Stimulated activated CD8-positive, alpha-beta memory T cell treated with anti-CD3 and anti-CD28 coated beads, Interleukin-2, amount 100 ng/mL, for 1 hour (primary cell): ENCODE measurements at places on chromosomes 4 and X.

GRCh38 chr4:112253382-112254000 is 21.9 kb downstream of the AP1AR start:
- DNase-seq, result no peak

DNA sequence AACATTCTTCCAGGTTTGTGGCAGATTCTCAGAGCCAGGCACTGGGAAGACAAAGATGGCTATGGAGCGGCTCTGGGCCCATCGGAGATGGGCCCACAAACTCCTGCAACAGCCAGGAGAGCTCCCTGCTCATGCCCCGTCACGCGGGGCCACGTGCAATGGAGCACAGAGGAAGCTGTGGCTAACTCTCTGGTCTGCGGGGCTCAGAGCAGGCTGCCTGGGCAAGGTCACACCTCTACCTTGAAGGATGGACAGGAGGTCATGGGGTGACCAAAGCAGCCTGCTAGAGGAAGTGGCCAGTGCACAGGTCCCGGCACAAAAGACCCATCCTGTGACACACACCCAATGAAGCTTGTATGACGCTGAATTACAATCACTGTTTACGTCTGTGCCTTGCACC is 45.2 kb downstream of the C4orf50 start:
- DNase-seq, result no peak

GRCh38 chr4:186759990-186760389 is 36.3 kb upstream of the FAT1 start:
- no peak for DNase-seq

GRCh38 chrX:2299871-2300270 is 200.9 kb downstream of the DHRSX start:
- DNase-seq, result no peak

GRCh38 chr4:174332741-174333493 is 49.2 kb downstream of the CEP44 start:
- no peak for DNase-seq

DNA sequence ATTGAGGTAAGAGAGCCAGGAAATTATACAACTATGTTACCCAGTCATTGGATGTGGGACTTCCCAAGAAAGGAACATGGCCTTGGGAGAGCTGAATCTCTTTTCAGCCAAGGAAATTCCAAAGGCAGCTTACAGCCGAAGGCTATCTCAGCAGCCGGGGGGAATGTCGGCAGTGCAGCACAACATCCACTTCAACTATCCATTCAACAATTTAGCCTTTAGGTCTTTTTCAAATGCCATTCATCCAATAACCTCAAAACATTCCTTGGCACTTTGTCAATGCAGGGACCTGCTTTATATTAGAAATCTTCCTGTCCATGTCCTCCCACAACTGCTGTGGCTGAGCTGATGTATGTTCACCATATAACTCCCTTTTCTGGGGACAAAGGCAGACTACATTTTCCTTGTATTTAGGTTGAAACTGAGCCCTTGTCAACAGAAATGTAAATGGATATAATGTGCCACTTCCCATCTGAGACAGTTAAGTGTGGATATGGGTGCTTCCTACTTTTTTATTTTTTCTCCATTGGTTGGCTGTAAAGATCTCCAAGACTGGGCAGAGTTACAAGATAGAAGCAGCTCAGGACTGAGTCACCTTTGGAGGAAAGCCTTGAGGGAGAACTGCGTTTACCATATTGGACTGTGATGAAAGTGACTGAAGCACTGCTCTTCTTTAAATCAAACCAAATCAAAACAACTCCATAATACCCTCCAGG is 94.8 kb downstream of the GPRIN3 start:
- no peak for DNase-seq

DNA sequence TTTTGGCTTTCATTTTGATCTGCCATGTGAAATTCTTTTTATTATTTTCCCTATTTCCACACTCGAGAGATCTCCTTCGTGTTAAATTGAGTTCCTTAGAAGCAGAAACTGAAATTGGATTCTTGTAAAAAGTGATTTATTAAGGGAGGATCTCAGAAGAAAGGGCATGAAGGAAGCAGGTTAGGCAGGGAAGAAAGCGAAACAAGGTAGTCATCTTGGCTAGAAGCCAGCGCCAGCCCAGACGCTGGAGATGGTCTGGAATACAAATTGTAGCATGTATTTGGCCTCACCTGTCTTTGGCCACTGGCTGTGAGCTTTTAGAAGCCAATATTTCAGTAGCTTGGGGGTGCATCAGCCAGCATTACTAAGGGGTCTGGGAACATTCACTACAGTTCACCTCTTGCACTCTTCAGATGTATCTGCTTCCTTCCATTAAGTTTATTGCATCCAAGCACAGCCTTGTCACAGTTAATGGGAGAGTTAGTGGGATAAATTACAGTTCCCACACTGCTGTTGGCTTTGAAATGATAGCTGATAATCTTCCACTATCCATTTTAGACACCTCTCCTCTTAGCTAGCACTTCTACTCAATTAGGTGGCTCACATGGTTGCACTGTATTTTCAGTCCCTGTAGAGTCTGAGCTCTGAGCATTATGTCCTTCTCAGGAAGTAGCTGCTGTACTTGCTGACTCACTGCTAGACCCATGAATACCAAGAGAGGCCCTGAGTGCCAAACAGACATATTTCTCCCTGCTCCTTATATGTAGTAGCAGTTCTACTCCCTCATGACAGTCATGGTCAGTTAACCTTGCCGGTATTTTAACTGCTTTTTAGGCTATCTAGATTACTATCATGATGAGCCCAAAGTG is 14.6 kb downstream of the GRXCR1 start:
- no peak for DNase-seq

DNA sequence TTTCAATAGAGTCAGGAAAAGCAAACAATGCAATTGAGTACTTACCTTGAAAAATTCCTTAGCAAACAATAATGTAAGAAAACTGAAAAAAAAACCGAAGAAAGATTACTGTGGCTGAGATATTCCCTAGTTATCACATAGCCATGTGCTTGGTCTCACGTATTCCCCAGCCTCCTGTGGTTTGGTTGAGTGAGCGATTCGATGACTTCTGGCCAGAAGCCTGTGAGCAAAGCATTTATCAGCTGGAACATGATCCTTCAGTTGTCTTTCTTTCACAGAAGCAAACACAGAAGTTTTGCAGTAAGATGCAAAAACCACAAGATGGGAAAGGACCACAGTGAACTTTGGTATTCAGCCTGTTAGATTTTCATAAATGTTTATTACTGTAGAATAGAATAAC is 1754.3 kb upstream of the AGA start:
- DNase-seq, result no peak

DNA sequence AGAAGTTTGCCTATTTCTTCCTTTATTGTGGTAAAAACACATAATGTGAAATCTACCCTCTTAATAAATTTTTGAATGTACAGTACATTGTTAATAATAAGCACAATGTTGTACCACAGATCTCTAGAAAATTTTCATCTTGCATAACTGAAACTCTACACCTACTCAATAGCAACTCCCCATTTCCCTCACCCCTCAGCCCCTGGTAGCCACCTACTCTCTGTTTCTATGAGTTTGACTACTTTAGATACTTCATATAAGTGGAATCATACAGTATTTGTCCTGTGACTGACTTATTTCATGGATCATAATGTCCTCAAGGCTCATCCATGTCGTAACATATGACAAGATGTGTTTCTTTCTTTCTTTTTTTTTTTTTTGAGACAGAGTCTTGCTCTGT is 446.4 kb downstream of the RPA4 start:
- DNase-seq, result no peak

- no peak for DNase-seq
Measured at GRCh38 chr4:139740121-139740520, 74.5 kb downstream of the MGST2 start.

GRCh38 chrX:134718966-134719317 is 60.7 kb upstream of the PLAC1 start:
- DNase-seq, result no peak

GRCh38 chr4:107156443-107156842 is 120.3 kb upstream of the DKK2 start:
- DNase-seq, result no peak

- no peak for DNase-seq
Measured at GRCh38 chr4:74307170-74307569, 1.1 kb upstream of the EPGN start.

DNA sequence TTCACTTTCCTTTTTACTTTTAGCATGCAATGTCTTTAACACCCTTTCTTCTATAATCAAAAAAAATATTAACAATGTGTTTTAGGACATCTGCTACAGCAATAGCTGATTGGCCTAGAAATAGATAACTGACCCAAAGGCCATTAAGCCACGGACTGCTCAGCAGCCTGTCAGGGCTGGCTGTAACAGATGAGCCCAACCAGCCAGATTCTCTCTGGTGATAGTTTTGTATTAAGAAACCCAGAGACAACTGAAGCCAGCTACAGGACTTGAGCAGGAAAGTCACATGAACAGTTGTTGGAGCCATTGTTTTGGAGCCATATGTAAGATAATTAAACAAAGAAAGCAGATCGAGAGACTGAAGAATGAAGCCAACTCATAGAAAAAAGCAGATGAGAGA is 80.3 kb downstream of the DDIT4L start:
- no peak for DNase-seq

DNA sequence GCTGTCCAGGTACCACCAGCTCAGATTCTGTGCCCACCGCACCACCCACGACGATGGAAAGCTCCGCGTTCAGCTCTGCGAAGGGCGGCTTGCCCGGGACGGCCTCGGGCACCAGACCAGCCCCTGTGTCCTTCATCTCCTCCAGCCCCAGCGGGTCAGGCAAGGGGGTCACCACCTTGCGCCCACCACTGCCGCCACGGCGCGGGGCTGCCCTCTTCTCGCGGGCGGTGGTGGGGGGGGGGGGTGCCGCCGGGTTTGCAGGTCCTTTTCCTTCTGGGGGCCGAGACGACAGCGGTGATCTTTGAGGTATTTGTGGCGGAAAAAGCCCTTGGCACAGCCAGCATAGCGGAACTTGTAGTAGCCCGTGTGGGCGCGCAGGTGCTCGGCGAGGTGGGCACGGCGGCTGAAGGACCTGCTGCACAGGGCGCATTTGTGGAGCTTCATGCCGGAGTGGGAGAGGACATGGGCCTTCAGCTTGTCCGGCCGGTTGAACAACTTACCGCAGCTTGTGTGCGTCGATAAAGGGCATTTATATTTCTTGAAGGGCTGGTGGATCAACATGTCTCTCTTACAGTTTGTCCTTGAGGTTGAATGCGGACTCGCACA is 50.9 kb downstream of the CFAP299 start:
- no peak for DNase-seq

- DNase-seq, result no peak
Measured at GRCh38 chrX:135328421-135329005, 19.2 kb downstream of the ETDC start.

DNA sequence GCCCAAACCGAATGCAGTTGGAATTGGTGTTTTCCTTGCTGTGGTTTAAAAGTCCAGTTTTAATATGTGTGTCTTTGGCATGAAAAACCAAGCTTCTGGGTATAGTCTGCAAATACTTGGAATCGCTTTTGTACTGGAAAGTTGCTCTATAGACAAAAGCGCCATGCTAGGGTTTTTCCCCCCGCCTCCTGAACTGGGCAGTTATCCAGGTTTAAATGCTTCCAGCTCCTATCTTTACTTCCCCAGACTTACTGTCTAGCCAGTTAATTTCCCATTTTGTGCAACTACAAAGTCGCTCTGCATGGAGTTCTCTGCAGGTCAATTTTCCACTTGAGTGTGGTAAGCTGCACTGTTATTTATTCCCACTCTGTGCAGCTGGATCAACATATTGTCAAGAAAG is 2.7 kb downstream of the RASL11B start:
- DNase-seq, result no peak

DNA sequence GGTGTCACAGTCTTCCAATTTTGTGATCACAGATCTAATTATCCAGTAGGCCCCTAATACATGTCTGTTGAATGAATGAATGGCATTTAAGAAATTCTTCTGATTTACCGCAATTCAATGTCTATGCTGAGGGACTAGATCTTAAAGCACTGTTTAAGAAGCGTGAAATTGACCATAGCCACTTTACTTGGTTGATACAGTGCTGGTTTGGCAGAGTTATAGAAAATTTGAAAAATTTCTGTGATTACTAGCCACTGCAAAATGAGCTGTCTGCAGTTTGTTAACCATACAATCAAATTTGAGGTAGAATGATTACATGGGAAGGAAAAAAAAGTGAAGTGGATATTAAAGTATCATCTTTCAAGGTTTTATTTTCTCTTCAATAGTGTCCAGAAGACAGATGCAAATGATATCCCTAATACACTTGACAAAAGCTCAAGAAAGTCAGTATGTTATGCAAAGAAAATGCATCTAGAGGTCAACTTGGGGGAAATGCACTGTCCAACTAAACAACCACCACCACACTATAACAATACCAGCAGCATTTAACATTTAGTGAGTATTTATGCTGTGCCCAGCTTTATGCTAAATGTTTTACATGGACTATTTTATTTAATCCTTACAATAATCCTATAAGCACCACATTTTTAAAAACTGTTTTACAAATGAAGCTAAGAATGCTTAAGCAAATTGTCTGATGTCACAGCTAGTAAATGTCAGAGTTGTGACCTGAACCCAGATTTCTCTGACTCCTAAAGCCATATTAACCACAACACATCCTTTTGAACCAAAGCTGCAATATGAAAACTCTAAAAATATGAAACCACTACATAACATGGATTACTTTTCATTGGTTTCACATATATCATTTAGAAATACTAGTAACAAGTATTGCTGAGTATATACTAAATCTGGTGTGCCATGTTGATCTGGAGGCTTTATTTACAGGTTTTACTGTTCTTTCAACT is 217.9 kb upstream of the MAB21L2 start:
- DNase-seq, result no peak

DNA sequence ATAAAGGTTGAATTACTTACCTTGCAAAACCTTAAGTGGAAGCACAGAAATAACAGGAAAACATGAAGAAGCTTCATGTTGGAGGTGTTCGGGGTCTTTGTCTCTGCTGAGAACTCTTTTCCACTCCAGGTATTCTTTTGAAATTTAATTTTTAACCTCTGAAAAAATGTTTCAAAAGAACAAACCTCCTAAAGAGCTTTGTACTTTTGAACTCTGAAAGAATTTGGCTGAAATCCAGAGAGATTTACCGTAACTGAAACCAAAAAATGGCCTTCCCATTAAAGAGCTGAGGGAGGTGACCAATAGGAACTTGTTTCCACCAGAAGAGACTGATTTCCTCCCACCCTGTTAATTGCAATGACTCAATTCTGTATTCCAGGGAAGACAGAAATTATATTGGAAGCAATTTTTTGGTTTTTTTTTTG is at the start of gene CFI:
Gene CFI (minus strand): TSS at position 105 of the 425 bp plus-strand sequence. CDS start 28 bp downstream, at position 77.
- no peak for DNase-seq

GRCh38 chrX:63979480-63979879 is 194.5 kb upstream of the ARHGEF9 start:
- no peak for DNase-seq

- no peak for DNase-seq
Measured at GRCh38 chr4:56791316-56791715, 30.2 kb downstream of the SPINK2 start.

- DNase-seq, result no peak
Measured at GRCh38 chr4:26181616-26182015, 139.2 kb upstream of the RBPJ start.

- DNase-seq, result no peak
Measured at GRCh38 chr4:159736411-159736810, 633.5 kb downstream of the RAPGEF2 start.
